ENCODE measurements at places on chromosomes 12 and 14.

GRCh38 chr14:73136387-73137225 lies at the start of gene PSEN1:
Gene PSEN1 (plus strand): TSS chr14:73136507. CDS start chr14:73148020, 11,513 bp downstream.
- peak; percentile 96 for DNase-seq

DNA sequence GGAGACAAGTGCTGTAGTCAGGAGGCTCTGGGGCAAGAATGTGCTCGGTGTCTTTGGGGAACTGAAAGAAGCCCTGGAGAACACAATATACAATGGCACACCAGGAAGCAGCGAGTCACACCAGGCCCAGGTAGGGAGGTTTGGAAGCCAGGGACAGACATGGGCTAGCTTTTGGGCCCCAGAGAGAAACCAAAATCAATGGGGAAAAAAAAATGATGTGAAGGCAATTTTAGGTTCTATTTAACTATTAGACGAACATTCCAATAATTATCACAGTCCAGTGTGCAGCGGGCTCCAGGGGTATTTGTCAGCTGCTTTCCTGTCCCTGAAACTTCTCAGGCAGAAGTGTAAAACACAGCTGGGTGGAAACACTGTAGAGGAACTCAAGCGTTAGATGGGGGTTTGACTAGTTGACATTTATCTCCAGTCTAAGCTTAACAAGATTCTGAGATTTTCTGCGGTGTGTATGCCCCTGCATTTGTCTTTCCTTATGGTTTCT lies 21.8 kb upstream of the EGLN3 start:
- no peak for DNase-seq

- no peak for DNase-seq
Measured at GRCh38 chr12:109760031-109760929, 46.7 kb downstream of the FAM222A start.

- DNase-seq: no peak
Measured at GRCh38 chr12:46814143-46814542, 11.7 kb downstream of the SLC38A4 start.

DNA sequence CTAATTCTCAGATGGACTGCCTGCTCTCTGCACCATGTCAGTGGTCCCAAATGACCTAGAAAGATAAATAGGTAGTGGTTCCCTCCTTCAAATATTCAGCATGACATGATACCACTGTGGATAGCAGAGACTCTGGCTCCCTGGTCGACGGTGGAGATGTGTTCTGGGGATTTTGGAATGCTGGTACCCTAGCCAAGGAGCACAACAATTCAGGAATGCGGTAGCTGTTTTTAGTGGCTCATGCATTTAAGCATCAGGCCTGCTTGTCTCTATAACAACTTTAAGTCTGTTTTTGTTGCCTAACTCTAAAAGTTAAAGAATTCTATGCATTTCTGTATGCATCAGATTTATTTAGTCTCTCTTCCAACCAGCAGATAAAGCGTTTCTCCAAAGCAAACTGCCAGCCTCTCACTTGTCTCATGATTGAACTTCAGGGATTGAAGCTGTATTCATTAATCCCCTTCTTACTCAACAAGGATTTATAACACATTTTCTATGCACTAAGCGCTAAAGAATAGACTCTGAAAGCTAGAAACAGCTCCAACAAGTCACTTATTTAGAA lies 164.9 kb upstream of the BMP4 start:
- DNase-seq: no peak

- DNase-seq: no peak
Measured at GRCh38 chr12:131829791-131830334, 1.7 kb downstream of the MMP17 start.

DNA sequence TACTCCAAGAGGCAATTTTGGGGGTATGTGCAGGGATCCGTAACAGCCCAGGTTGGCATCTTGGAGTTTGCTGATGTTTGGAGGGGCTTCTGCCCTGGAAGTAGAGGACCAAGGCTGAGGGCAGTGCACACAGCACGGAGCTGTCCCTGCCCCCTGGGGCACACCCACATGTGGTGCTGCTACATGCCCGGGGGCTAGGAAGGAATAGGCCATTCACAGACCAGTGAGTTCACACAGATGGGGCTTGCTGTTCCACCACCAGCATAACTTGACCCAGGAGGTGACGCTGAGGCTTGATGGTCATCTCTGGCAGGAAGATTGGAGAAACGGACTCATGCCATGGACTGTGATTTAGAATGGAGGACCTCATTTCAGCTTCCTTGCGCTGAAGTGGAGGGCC lies 231.1 kb upstream of the FKBP4 start:
- no peak for DNase-seq

DNA sequence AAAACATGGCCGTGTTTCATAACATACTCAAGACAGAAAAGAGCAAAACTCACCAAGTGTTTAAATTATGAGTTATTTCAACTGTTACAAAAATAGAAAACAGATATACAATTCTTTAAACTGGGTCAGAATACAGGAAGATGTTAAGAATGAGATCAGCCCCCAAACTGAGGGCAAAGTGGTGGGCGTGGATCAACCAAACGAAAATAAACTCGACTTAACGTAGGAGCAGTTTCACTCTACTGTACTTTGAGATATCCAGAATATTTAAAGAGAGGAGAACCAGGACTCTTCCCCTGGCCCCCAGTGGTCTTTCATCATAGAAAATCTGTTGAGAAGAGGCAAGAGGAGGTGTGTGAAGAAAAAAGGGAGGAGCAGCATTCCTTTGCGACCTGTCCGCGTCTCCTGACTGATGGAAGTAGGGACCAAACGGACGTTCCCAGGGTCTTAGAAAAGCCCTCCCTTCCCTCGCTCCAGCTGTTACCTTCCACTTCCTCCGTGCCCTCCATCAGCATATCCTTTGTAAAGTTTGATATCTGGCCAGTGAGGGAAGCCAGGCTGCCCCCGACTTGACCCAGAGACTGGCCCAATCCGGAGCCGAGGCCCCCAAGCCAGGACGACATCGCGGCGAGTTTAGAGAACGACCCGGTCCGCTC lies 668 bp downstream of the TRIP11 start:
- peak; percentile 56 for DNase-seq

DNA sequence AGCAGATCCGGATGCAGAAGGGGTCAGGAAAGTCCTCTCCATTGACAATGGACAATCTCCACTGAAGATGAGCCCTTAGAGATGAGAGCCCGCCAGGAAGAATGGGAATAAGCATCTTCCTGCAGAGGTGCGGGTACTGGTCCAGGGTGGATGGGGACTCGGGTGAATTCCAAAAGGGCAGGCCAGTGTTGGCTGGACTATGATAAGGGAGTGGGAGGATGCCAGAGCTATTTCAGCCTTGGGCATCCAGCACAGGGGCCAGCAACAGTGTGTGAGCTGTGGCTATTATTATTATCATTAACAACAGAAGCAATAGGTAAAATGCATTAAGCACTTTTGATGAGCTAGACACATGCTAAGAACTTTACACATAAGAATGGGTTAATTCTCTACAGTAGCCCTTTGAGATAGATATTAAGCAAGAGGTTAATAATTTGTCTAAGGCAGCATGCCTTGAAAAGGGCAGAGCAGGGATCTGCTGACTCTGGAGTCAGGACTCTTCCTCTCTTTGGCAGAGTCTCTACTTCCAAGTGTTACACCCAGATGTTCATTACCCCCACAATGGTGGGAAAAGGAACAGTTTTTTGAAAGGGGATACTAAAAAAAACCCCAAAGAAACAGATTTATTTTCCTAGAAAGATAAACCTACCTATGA lies 55.2 kb downstream of the PRICKLE1 start:
- DNase-seq: no peak

GRCh38 chr12:83365317-83365716 lies 678.6 kb downstream of the TMTC2 start:
- DNase-seq: no peak

DNA sequence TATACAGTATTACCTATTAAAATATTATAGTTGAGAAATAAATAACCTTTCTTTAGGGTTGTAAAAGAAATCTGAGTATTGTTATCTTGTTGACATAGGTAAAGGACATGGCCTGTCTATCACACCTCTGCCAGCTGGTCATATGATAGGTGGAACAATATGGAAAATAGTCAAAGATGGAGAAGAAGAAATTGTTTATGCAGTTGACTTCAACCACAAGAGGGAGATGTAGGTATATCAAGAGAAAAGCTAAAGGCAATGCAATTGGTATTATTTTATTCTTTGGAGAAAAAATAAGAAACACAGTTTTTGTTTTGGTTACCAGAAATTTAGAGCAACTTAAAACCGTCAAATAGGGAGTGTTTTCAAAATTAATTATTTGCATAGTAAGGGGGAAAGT lies 13.5 kb downstream of the CPSF2 start:
- DNase-seq: peak; percentile 33

DNA sequence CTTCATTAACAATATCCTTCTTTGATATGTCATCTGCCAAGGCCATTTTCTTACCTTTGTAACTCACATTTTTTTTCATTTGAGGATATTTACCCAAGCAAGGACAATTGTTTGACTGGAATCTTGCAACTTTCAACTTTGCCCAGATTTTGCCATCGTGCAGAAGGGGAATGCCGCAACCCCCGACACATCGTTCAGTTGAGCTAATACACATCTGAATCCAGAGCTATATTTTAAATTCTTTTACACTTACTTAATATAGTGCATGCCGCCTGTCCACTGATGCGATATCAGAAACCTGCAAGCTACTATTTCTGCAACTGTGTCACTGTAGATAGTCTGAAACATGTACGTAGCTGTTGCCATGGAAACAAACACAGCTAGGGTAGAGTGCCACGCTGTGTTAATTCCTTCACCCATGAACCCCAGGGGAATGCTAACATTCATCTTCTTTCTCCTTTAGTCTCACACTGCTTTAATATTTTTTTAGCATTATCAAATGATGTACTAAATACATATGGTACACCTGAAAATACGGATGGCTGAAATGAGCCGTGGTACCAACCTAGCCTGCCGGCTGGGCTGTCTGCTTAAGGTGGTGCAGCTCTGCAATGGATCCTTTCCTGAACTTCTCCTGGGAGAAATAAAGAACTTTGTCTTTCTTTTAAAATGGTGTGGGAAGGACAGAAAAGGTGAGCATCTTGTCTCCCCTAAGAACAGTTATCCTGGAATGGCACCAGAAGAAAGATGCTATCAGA lies 77.0 kb upstream of the FOXN3 start:
- peak; percentile 55 for DNase-seq

DNA sequence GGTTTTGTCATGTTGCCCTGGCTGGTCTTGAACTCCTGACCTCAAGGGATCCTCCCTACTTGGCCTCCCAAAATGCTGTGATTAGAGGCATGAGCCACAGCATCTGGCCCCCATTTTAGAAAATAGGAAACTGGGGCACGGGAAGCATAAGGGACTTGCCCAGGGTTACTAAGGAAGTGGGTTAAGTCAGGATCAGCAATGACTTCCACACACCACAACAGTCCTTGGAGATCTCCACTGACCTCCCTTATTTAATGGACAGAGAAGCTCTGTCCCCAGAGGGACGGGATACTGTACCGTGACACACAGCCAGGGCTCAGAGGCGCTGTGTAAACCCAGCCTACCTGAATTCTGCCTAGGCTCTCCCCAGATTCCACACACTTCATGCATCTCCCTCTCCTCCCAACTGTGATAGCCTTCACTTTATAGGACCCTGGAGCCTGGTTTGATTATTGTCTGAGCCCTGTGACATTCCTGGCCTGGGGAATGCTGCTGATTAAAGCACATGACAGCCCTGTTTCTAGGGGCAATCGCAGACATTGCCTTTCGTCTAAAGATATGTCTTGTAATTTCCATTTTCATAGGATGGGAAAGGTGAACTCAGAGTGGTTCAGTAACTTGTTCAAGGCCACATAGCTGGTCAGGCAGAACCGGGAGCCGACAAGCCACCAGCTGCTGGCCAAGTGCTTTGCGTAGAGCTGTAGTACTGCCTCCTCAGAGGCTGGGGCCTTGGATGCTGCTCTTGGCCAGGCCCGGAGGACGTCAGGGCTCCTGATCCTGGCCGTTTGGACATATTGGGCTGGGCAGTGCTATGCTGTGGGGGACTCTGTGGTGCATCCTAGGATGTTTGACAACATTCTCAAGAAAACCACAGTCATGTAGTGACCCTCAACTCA lies 20.8 kb downstream of the SERPINA1 start:
- DNase-seq: no peak

- DNase-seq: no peak
Measured at GRCh38 chr14:103362780-103363179, 22.4 kb upstream of the MARK3 start.

DNA sequence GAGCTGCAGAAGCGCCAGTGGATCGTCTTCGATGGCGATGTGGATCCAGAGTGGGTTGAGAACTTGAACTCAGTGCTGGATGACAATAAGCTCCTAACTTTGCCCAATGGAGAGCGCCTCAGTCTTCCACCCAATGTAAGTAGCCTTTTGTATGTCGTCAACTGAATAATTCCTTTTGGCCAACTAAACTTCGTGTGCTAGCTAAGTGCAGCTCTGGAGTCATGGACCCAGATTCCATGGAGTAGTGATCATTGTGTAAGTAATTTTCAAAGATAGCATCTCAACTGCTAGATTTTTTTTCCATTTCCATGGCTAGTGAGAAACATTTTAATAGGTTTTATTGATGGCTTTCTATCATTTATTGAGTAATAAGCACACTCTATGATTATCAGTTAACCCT lies 48.0 kb downstream of the DYNC1H1 start:
- DNase-seq: no peak

DNA sequence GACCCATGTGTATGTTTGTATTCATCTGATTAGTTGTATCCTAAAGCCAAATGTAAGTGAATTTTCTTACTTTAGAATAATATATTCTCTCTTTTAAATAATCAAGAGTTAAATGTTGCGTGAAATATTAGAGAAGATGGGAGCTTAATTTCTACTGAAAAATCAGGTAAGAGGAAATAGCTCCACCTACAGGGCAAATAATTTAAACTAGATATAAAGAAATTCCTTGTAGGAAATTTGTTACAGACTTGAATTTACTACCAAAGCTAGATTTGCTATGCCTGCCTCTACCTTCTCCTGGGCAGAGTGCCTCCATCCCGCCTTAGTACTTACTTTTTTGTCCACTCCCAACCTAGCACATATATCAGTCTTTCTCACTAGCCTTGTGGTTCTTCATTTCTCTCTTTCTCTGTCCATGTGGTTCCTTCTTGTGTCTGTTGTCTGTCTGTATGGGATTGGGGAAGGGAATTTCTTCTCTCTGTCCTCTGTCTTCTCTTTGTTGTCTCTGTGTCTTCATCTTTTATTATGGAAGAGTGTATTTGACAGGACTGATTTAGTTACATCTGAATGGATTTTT lies 44.7 kb downstream of the PALS1 start:
- DNase-seq: peak; percentile 22

- DNase-seq: no peak
Measured at GRCh38 chr12:105317942-105318621, 12.4 kb upstream of the C12orf75 start.
